ENCODE measurements at places on chromosomes 7 and 10. TPM values are rescaled to one million over a fixed set of nuclear protein-coding genes. Genes with fewer than 3 reads are reported as not detected.

NUTM2B gene
- total RNA-seq = 0.37 TPM

EBLN1 gene
- not detected for total RNA-seq

ASAH2 gene
- 1.00 TPM for total RNA-seq

CARD11 gene
- 0.43 TPM for total RNA-seq

ANKRD1 gene
- total RNA-seq = 0.18 TPM

FERD3L gene
- total RNA-seq = not detected

OIT3 gene
- total RNA-seq = 0.18 TPM

ELOVL3 gene
- total RNA-seq = 0.85 TPM

LOXL4 gene
- total RNA-seq = 32.9 TPM

WDR86 gene
- total RNA-seq = 3.1 TPM

CYP2E1 gene
- total RNA-seq = 0.37 TPM

HMX3 gene
- not detected for total RNA-seq

PCGF6 gene
- total RNA-seq = 10.0 TPM

FAM25G gene
- not detected for total RNA-seq

LBX1 gene
- not detected for total RNA-seq

ZCWPW1 gene
- 1.6 TPM for total RNA-seq

EPHA1 gene
- 0.14 TPM for total RNA-seq

CPED1 gene
- total RNA-seq = 40.5 TPM

SLC18A3 gene
- not detected for total RNA-seq

GTPBP4 gene
- 34.0 TPM for total RNA-seq

PTN gene
- total RNA-seq = 27.8 TPM

Measured in smooth muscle cell of bladder (primary cell).